ENCODE measurements at places on chromosomes 1 and 21.

GRCh38 chr1:187044411-187044810 lies 215.7 kb downstream of the PLA2G4A start:
- DNase-seq = no peak

DNA sequence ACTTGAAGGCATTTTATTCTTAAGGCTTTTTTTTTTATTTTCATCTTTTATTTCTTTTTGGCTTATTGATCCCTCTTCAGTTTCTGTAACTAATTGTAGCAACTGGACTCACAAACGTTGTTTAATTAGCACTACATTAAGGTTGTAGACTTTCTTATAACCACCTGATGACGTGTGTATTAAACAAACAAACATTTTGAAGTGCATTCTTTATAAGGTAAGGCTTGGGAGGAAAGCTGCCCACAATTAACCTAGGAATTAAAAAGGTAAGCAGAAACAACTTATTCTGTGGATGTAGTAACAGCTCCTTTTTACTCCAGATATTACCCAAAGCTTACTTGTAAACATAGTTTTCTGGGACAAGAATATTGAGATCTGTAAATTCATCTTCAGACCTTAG lies 55.0 kb downstream of the CAMSAP2 start:
- DNase-seq = no peak

GRCh38 chr1:107196973-107197562 lies 56.2 kb downstream of the NTNG1 start:
- DNase-seq = no peak

DNA sequence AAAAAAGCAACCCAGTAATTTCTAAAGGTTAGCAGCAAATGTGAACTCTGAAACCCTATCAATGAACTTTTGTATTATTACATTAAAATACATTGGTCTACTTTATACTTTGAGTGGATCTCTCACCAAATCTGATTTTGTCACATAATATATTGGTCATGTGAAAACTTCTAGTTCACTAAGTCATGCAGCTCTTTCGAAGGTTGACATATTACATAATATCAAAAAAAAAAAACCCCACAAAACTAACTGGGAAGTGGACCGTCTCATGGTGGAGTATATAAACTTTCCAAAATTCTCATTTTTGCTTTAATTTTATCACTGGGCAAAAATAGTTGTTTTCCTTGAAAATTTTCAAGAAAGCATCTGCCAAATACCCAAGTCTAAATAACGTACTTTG lies 50.4 kb downstream of the GATAD2B start:
- no peak for DNase-seq

DNA sequence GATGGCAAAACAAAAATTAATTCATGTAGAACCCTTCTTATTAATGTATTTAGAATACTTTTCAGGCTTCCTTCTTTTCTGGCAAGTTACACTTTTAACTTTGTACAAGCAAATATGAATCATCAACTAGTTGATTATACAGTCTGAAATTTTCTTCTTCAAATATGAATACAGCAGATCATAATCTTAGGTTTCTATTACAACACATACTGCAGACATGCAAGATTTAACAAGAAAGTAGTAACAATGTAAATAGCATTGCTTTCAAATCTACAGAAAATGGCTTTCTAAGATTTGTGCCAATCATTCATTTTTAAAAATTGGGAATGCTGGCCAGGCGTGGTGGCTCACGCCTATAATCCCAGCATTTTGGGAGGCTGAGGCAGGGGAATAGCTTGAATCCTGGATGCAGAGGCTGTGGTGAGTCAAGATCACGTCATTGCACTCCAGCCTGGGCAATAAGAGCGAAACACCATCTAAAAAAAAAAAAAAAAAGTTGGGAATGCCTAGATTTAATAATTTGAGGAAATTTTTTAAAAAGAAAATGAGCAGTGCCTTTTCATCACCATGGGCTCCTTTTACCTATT lies 68.4 kb upstream of the DPYD start:
- no peak for DNase-seq

DNA sequence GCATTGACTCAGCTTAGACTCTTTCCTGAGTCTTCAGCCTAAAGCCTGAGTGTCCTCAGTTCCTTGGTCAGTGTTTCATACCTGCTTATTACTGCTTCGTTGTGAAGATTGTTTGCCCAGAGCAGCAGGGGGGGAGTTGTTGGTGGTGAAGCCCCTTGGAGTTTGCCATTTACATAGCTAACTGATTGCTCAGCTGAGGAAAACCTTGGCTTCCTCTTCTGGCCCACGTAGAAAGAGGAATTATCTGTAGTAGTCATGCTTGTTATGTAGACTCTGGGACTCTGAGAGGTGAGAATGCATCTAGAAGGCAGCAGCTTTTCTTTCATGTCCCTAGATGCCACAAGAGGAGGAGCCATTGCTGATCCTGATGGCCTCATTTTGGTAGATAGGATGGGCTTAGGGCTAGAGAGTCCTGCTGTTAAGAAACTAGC lies 125.9 kb downstream of the MAST2 start:
- no peak for DNase-seq

- DNase-seq = no peak
Measured at GRCh38 chr1:195482137-195482536, 1126.1 kb downstream of the KCNT2 start.

GRCh38 chr1:99751877-99752504 lies 14.4 kb downstream of the FRRS1 start:
- DNase-seq = no peak

GRCh38 chr1:155170806-155171205 lies 2.3 kb downstream of the KRTCAP2 start:
- no peak for DNase-seq

DNA sequence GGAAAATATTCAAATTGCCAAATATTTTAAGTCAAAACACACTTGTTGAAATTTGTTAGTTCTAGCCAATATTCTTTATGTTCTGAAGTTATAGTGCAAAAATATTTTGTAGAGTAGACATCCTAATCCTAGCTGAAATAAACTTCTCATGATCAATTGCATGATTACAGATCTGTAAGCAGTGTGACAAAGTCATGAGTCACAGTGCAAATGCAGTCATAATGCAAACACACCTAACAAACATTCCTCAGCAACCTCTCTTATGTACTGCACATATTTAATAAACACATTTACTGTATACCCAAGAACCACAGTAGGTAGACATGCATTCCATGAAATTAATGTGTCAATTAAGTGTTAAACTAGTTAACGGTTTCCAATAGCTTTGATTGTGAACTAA lies 1857.4 kb downstream of the NCAM2 start:
- DNase-seq = no peak

Measured in posterior cingulate gyrus (tissue), 11 donors.